ENCODE measurements at places on chromosomes 11 and 22.
A peak's percentile ranks its signal among the peaks of the same experiment; 100 is the strongest.

DNA sequence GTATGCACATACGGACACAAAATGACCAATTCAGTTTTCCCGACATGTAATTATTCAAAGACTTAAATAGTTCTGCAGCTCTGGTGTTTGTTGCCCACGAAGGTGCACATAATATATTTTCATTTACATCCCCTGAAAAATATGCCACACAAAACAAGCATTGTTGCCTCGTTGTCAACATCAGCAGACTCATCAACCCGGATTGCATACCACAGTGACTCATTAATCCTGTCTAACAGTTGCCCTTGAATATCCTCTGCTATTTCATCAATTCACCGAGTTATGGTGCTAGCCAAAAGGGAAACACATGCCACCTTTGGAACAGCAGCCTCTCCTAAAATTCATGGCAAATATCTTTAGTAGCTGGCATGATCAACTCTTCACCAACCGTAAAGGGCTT lies 582.2 kb downstream of the LRRC4C start:
- no peak for DNase-seq

DNA sequence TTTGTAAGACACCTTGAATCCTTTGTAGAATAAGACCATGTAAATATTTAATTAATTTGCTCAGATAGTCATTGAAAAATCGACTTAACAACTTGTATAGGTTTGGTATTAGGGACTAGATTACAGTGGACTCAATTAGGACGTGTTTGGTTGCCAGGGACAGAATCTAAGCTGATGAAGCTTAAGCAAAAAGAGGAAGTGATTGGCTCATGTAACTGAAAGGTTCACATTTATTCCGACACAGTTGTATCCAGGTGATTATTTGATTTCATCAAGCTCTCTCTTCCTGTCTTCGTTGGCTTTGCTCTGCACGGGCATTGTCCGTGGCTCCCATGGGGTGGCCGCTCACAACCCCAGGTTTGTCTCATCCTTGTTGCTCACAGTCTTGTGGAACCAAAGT lies 146.4 kb downstream of the C11orf91 start:
- no peak for DNase-seq

DNA sequence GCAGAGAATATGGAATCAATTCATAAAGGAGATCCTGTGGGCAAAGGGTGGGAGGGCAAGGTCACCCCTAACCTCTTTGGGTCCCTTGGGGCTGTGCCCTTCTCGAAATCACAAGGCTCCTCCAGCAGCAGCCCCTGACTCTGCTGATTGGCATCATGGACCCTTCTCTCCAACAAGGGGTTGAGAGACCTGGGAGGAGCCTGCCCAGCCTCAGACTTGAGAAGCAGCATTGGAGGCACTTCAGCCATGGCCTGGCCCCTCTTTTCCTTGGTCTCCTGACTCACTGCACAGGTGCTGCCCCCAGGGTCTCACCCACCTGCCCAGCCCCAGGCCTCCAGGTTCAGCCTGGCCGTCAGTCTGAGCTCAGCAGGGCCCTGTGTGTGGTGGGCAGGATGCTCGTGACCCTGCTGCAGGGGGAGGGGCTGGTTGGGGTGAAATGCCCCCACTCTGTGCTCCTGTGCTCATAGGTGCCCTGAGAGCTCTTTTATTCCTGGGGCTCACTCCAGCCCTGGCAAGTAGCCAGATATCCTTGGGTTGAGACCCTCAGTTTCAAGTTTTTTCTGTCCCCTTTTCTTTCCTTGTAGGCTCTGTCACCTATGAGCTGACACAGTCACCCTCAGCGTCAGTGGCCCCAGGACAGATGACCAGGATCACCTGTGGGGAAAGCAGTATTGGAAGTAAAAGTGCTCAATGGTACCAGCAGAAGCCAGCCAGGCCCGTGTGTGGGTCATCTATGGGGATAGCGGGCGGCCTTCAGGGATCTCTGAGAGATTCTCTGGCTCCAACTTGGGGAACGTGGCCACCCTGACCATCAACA lies 110.8 kb downstream of the GGTLC2 start:
- DNase-seq: no peak

DNA sequence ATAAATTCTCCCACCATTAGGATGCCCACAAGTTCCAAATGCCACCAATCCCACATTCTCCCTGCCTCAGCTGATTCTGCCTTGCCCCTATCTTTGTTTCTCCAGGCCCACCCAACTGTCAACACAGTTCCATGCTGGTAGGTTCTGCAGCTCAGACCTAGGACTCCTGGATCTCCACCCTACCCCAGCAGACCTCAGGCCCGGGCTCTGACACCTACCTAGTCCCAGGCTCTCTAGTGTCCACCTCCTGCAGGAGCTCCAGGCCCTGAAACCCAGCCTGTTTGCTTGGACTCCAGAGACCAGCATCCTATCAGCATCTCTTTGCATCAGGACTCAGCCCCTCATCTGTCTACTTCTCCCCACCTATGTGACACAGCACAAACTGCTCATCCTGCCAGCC lies 86.5 kb downstream of the PDE2A start:
- DNase-seq: no peak

GRCh38 chr11:31484497-31484896 lies 24.9 kb downstream of the IMMP1L start:
- DNase-seq: no peak

DNA sequence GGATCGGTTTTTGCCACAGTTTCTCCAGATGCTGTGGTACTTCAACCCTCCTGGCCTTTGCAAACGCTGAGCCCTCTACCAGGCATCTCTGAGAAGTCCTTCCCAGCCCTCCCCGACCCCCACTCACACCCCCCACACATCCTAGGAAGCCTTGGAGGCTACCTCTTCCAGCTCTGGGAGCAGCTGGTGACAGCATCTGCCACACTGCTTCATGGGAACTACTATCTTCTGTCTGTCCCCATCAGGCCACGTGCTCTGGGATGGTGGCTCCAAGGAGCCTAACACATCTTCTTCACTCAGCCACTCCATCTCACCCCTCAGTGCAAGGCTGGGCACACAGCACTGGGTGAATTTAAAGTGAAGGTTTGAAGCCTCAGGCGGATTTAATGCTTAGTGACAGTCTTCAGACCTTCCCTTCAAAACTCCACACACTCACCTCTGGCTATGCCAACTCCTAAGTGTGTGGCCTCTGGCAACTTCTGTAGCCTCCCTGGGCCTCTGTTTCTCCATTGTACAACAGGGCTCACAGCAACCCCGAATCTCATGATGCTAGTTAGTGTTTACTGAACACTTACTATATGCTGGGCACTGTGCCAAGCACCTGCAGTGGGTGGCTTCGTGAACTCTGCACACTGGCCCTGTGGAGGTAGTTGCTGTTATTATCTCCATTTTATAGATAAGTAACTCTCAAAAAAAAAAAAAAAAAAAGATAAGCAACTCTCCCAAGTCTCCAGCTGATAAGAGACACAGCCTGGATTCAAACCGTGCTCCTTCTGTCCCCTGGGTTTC lies 7.3 kb upstream of the TP53I11 start:
- DNase-seq: no peak

- no peak for DNase-seq
Measured at GRCh38 chr11:92018332-92018731, 206.3 kb upstream of the FAT3 start.

GRCh38 chr11:68867066-68867465 lies 25.4 kb upstream of the CPT1A start:
- DNase-seq: no peak

- DNase-seq: no peak
Measured at GRCh38 chr11:67404515-67405195, 772 bp downstream of the TBC1D10C start.

DNA sequence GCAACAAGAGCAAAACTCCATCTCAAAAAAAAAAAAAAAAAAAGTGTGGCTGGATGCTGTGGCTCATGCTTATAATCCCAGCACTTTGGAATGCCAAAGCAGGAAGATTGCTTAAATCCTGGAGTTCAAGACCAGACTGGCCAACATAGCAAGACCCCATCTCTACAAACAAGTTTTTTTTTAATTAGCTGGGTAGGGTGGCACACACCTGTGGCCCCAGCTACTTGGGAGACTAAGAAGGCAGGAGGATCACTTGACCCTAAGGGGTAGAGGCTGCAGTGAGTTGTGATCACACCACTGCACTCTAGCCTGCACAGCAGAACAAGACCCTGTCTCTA lies 19.0 kb upstream of the FEZ1 start:
- DNase-seq: no peak

- no peak for DNase-seq
Measured at GRCh38 chr11:34408580-34409172, 30.1 kb upstream of the CAT start.

- no peak for DNase-seq
Measured at GRCh38 chr22:43658823-43659222, 153.3 kb downstream of the EFCAB6 start.

DNA sequence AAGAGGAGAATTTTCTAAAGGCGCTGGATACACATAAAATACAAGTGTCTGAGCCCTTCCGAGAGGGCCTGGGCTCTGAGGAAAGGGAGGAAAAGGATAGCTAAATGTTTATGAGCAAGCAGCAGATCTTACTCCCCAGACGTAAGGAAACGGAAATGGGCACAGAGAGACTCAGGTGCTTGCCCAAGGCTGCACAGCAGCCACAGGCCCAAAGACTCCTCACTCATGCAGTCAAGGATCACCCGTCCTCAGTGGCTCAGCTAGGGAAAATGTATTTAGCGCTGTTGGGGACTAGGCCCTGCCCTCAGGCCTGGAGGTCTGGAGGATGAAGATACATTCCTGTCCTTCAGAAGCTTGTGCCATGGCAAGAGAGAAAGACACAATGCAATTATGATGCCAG lies 107.2 kb upstream of the SYT13 start:
- no peak for DNase-seq

GRCh38 chr11:99535819-99536218 lies 515.1 kb downstream of the CNTN5 start:
- DNase-seq: no peak

- no peak for DNase-seq
Measured at GRCh38 chr11:112525270-112525669, 264.6 kb upstream of the PLET1 start.

DNA sequence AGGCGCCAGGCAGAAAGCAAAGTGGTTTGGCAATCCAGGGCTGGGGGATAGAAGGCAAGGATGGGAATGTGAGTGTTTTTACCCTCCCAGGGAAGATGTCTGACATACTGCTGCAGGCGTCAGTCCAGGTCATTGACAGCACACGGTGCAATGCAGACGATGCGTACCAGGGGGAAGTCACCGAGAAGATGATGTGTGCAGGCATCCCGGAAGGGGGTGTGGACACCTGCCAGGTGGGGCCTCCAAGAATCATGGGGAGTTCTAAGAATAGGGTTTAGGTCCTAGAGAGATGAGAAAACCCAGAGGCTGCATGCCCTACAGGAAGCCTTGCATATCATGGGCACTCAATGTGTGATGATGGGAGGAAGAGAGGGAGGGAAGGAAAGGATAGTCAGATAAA lies 28.3 kb upstream of the SMIM35 start:
- no peak for DNase-seq

GRCh38 chr11:116217006-116217405 lies 555.8 kb downstream of the BUD13 start:
- DNase-seq: peak; percentile 49

DNA sequence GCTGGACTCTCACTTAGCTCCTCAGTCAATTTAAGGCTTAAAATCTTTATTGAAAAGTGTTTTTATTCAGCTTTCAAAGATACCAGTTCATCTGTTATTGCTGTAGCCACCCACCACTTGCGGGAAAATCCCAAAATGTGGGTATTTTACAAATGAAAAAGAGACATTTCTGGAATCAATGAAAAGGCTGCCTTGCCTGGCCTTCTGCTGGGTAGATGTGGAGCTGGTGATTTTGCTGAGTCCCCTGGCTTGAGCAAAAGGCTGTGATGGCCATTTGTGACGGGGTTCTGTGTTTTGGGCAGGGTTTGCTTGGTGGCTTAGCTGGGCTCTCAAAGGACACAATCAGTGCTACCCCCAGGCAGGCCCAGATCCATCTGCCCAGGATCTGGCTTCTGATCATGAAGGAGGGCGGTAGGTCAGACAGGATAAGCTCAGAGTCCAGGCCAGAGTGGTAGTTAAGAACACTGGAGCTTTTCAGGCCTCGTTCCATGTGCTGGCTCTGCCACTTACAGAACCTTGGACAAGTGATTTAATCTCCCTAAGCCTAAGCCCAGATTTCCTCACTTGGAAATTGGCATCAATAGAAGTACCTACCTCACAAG lies 36.1 kb downstream of the UBASH3B start:
- DNase-seq: no peak

Data from NCI-H1105 treated with DMSO at 0.1 percent for 48 hours (cell line).